ENCODE measurements at places on chromosomes 3 and 15.

DNA sequence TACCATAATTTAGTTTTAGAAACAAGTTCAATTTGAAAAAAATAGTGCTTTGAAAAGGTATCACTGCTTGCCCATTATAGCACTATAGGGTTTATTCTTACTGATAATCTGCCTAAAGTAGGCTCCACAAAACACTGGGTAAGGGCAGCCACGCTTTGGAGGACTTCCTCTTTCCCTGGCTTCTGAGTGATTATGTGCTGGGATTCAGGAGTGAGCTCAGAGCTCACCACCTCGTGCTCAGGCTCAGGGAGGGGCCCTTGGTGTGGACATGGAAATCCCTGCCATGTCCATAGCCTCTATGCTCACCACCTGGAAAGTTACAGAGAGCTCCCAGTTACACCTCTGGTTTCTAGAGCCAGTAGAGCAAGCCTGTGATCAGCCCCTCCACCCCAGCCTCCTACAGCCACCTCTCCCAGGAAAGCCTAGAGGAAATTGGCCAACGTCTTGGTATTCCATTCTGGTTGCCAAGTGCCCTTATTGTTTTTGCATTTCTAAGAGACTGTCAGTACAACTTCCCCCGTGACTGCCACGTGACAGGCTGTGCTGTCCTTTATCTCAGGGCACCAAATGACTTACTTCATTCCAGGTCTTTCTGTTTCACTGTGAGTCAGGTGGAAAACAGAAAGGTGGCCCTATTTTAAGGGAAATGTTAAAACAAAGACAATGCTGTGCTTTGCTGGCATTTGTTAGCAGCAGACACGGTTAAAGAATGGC lies 316.0 kb downstream of the RORA start:
- no peak for DNase-seq

GRCh38 chr3:119302697-119303551 lies 8.7 kb downstream of the ARHGAP31 start:
- no peak for DNase-seq

DNA sequence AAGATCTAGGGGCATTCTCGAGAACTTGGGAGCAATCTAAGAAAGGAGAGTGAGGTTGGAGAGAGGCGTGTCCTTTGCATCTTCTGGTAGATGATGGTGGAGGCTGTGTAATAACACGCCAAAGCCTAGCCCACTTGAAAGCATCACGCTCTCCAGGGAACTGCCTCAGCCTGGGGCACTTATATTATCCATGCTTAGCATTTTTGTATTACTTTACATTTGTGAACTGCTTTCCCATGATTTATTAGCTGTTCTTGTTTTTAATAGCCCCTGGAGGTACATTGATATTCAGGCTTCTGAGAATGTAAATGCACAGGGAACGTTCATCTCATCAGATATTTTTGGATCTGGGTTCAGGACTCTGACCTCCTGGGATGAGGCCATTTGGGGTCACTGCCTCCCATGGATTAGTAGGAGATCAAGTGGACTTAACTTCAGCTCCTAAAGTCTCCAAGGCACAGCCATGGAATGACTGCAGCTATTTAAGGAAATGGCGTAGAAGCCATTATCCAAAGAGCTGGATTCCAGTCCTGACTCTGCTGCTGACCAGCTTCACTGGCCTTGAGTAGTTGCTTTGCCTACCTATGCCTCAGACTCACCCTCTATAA lies 124.9 kb downstream of the LPP start:
- no peak for DNase-seq

DNA sequence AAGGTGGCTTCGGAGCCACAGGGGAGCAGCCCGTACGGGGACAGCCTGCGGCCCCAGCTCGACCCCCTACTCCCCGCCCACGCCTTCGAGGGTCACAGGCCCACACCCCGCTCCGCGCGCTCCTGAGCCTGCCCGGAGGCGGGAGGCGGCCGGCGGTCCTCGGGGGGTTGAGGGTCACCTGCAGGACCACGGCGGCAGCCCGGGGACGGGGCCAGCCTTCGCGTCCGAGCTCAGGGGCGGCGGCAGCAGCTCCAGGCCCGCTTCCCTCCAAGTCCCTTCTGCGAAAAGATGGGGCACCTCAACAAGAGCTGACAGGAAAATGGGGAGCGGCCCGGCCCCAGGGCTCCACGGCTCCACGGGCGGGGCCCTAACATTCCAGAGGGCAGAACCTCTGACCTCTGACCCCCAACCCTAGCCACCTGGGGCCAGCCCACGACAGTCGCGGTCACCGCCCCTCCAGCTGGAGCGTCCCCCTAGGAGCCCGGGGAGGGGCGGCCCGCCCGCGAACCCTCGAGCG lies 428 bp downstream of the LYSMD4 start:
- DNase-seq, result no peak

DNA sequence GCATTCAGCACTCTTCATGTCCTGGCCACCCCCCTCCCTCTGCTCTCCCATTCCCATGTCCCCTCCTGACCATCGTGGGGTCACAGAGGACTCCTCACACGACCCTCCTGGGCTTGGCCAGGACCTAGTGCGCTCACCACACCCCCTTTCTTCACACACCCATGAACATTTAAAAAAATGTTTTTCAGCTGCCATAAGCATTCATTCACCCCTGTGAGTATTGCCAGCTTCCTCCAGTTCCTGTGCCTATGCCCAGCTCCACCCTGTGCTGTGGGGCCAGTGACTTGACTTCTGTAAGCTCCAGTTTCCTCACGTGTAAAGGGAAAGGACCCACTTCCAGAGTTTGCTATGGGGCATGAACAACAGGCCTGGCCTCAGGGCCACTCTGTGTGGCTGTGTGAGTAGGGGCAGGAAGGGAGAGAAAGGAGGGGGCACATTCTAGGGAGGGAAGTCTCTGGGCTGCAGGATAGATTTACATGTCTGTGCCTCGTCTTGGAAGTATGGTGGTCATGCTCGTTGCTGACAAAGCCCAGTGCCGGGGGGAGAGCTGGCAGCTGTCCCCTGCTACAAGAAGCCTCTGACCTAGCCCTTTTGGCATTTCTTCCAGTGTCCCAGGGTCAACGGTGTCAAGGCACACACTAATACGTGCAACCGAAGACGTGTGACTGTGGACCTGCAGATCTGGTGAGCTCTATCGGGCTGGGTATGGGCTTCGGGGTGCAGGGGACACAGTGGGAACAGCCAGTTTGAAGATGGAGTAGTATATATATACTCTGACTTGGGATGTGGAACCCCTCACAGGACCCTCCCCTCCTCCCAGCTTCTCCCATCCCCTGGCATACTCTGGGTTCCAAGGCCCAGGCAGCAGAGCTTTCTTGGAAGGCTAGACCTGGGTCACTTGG lies 22.8 kb downstream of the ESYT3 start:
- DNase-seq, result no peak

All from stimulated activated CD4-positive, alpha-beta T cell treated with anti-CD3 and anti-CD28 coated beads, Interleukin-2, amount 100 ng/mL, for 48 hours (primary cell).